Activated naive CD8-positive, alpha-beta T cell treated with anti-CD3 and anti-CD28 coated beads for 36 hours (primary cell): ENCODE measurements at places on chromosomes 1 and 21.
A peak's percentile ranks its signal among the peaks of the same experiment; 100 is the strongest.

DNA sequence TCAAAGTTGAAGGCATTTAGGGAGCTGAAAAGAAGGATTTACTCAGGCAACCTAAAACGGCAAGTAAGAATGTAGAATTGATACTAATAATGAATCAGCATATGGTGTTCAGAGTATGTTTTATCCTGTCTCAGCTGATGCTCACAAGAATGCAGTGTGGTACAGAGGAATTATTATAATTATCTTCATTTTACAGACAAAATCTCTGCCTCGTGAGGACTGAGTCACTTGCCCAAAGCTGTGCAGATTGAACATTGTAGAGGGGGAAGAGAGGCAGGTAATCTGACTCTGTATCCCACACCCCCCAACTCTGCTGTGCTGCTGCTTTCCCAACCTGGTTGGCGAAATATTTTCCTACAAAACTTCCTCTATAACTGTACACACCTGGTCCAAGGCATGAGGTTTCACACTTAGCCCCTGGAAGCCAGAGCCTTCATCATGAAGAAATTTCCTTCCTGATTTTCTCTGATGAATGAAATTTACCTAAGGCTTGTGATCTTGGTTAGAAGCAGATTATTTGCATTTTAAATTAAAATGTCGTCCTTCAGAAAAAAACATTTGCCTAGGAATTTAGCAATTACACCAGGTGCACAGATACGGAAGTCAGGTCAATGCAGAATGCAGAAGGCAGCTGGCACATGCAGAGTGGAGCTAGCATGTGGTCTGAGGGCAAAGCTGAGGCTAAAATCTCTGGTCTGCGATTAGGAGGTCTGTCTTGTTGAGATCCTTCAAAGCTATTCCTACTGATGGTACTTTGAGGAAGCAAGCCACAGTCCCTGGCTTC, 52.8 kb downstream of the DPT start:
- no peak for DNase-seq

DNA sequence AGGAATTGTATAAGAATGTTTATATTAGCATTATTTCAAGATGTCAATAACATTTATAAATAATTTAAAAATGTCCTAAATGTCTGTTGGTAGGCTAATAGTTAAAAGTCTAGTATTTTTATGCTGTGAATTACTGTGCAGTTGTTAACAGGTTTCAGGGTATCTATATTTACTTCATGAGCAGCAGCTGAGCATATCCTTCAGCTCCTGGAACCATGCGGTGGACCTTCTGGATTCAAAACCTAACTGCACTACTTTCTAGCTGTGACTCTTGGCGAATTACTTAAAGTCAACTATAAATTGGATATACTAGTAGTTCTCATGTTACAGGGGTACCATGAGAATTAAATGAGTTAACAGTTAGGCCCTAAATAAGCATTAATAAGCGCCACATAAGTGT, 3.7 kb downstream of the CEP350 start:
- DNase-seq: no peak

GRCh38 chr1:229272164-229273158, 1.6 kb downstream of the RAB4A start:
- DNase-seq: no peak

DNA sequence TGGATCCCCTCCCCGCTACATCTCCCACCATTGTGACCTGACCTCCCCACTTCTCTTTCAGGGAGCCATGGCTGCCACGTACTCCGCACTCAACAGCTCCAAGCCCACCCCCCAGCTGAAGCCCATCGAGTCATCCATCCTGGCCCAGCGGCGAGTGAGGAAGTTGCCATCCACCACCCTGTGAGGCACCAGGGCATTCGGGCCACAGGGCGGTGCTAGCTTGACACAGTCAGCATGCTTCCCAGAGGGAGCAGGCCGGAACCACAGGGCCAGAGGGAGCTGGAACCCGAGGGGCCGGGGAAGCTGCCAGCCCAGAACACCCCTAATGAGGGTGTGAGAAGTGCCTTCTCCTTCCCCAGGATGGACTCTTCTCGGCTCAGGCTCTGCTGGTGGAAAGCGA, 44.5 kb downstream of the RPS6KA1 start:
- DNase-seq: no peak

GRCh38 chr1:211547710-211548109, 31.3 kb downstream of the SLC30A1 start:
- no peak for DNase-seq

GRCh38 chr1:113808450-113809195, 3.7 kb downstream of the RSBN1 start:
- no peak for DNase-seq

GRCh38 chr1:88746916-88747315, 62.8 kb downstream of the PKN2 start:
- DNase-seq: no peak

- DNase-seq: no peak
These were observed 95.8 kb downstream of the DISC1 start for GRCh38 chr1:231722356-231722755.

GRCh38 chr1:59901770-59902388, 24.7 kb downstream of the CYP2J2 start:
- DNase-seq: no peak

GRCh38 chr1:4700801-4701200, 46.4 kb downstream of the AJAP1 start:
- no peak for DNase-seq

DNA sequence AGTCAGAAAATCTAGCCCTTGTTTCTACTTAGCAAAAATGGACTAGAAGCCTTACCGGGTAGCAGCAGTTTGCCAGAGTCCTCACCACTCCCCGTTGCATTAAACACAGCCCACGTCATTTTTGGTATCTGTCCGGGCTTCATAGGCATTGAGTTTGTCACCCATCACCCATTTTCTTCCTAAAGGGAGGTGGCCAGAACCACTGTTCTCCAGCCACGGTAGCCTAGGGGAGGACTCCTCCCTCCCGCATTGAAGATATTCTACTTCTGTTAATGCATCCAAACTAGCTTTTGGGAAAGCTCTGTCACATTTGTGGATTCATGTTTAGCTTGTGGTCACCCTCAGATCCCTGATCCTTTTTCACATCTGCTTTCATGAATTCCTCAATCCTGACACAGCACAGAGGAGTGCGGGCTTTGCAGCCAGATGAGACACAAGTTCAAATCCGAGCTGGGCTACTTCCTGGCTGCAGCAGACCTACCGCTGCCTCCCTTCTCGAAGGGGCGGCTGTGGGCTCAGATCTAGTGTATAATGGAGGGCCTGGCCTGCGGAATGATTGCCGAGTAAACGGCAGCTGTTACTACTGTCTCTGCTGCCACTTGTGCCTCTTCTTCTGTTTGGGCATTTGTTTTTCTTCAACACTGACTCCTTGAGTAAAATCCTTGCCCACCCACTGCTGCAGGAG, 63.2 kb upstream of the EFHD2 start:
- DNase-seq: no peak

- DNase-seq: no peak
These were observed 31.6 kb upstream of the SSBP3 start for GRCh38 chr1:54437783-54438182.

- DNase-seq: no peak
These were observed 64.4 kb upstream of the RPL11 start for GRCh38 chr1:23627069-23627735.

- DNase-seq: peak; percentile 75
These were observed 2.8 kb upstream of the NUP210L start for GRCh38 chr1:154157520-154158306.

DNA sequence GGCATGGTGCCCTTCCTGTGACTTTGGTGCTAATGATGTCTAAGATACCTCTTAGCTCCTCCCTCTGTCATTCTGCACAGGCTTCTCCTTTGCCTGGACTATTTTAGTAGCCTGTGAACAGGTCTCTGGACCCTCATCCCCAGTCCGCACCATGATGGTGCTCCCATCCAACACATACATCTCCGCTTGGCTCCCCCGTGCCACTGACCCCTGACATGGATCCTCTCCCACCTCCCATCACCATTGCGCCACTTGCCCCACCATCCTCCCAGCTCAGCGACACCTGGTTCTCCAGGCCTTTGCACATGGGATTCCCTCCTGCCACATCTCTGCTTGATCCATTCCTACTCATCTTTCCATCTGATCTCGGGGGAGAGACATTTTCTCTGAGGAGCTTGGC, 33.9 kb downstream of the RUNX3 start:
- no peak for DNase-seq

- peak; percentile 19 for DNase-seq
These were observed 24.8 kb downstream of the LEMD1 start for GRCh38 chr1:205396967-205397616.

DNA sequence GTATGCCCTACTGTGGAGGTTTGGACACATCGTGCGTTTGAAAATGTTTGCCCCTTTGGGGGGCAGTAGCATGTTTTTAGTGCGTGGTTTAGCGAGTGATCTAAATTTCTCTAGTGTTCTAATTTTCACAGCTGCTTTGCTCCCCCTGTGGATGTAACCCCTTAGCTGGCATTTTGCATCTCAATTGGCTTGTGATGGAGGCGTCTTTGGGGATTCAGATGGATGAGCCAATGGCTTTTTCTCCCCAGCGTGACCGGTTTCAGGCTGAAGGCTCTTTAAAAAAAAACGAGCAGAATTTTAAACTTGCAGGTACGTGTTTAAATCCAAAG, 836 bp downstream of the CDC7 start:
- DNase-seq: peak; percentile 24

GRCh38 chr1:240254778-240255291, 163.2 kb downstream of the FMN2 start:
- no peak for DNase-seq

GRCh38 chr1:246214708-246215509, 292.2 kb downstream of the SMYD3 start:
- DNase-seq: no peak

- no peak for DNase-seq
These were observed 34.8 kb upstream of the PRELP start for GRCh38 chr1:203440771-203441170.

- DNase-seq: peak; percentile 53
These were observed 41.3 kb upstream of the EIF4G3 start for GRCh38 chr1:21217812-21218596.

GRCh38 chr1:94468708-94469107, 50.5 kb downstream of the ABCD3 start:
- no peak for DNase-seq

- no peak for DNase-seq
These were observed 29.8 kb upstream of the RNF186 start for GRCh38 chr1:19844731-19845495.

GRCh38 chr1:100219883-100220282, 29.8 kb downstream of the DBT start:
- no peak for DNase-seq

GRCh38 chr1:39976732-39977131, 21.8 kb downstream of the MFSD2A start:
- DNase-seq: no peak

- DNase-seq: no peak
These were observed 9.3 kb upstream of the FAM89A start for GRCh38 chr1:231049121-231049979.

GRCh38 chr1:228284521-228284920, 76.7 kb downstream of the OBSCN start:
- DNase-seq: no peak

- DNase-seq: no peak
These were observed 293.5 kb downstream of the NTNG1 start for GRCh38 chr1:107434361-107434693.

DNA sequence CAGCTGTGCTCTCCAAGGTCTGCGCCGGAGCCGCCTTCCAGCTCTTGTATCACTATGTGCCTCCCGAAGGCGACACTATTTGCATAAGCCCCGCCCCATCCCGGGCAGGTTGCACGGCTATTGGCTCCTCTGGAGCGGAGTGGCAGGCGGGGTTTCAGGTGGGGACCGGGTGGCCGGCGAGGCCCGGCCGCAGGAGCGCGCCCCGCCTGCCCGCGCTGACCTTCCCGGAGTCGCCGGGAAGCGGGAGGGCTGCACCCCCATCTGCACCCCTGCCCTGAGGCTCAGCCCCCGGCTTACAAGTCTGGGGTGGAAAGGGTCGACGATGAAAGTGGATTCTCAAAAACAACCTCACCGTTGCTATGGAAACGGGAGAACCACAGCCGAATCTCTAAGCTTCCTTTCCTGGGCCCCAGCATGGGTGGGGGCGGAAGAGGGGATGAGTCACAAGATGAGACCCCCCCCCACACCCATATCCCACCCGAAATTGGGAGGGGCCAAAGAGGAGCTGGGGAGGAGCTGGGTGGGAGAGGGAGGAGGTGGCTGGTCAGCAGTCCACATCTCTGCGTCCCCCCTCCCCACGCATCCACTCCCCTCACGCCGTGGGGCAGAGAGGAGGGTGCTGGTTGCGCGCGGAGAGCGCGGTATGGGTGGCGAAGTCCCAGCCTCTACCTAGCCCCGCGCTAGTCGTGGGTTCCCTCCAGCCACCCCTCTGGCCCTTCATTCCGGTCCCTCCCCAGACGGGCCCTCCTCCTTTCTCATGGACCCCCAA, at the start of gene HPCAL4:
Gene HPCAL4, minus strand, starts transcription at position 51 of the 769 bp plus-strand sequence. CDS start 6,830 bp downstream, outside the sequence.
- DNase-seq: peak; percentile 86

- no peak for DNase-seq
These were observed 123.0 kb downstream of the DYRK1A start for GRCh38 chr21:37489553-37489952.

GRCh38 chr1:20540281-20540680, 12.1 kb upstream of the FAM43B start:
- DNase-seq: no peak

GRCh38 chr21:33375101-33375644, 28.0 kb upstream of the IFNGR2 start:
- DNase-seq: no peak

DNA sequence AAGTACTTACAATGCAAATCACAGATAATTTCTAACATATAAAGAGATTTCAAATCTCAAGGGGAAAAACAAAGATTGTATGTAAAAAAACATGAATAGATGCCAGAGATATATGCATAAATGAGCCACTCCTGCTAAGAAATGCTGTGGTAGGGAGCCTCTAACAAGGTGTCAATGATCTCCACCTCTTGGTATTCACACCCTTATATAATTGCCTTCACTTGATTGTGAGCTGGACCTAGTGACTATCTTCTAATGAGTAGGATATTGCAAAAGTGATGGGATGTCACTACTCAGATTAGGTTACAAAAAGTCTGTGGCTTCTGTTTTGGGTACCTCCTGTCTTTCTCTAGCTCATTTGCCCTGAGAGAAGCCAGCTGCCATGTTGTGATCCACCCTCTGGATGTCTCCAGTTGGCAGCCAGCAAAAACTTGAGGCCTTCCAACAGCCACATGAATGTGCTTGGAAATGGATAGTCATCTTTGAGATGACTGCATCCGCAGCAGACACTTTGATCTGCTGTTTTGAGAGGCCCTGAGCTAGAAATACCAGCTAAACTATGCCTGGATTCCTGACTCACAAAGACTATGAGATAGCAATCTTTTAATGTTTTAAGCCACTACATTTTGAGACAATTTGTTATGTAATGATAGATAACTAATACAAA, 196.1 kb upstream of the FGGY start:
- no peak for DNase-seq
